WTC11 (cell line): ENCODE measurements at places on chromosomes 2 and 18. TPM values are rescaled to one million over a fixed set of nuclear protein-coding genes. Genes with fewer than 3 reads are reported as not detected.

CLEC4F gene
- total RNA-seq: not detected in 3 replicates

GTF3C2 gene
- 103 to 123 TPM (median 107 TPM) in 3 replicates for total RNA-seq

RNF152 gene
- total RNA-seq: 2.6 to 3.7 TPM (median 2.8 TPM) in 3 replicates

HMSD gene
- 3.0 to 8.1 TPM (median 6.1 TPM) in 3 replicates for total RNA-seq

RAB17 gene
- 134 to 140 TPM (median 137 TPM) in 3 replicates for total RNA-seq

CD207 gene
- total RNA-seq: not detected in 3 replicates

PSD4 gene
- total RNA-seq: 1.5 to 2.7 TPM (median 2.3 TPM) in 3 replicates

MARCHF4 gene
- 1.7 to 2.6 TPM (median 1.7 TPM) in 3 replicates for total RNA-seq

FBXO41 gene
- total RNA-seq: 19.2 to 21.5 TPM (median 21.1 TPM) in 3 replicates
